Ovary (tissue), 10 donors: ENCODE measurements at places on chromosomes 1 and 21. TPM values are rescaled to one million over a fixed set of nuclear protein-coding genes. Genes with fewer than 3 reads are reported as not detected.

RIPK4 gene
- total RNA-seq: 12.4 TPM

C8A gene
- total RNA-seq: not detected

FBLIM1 gene
- 153 TPM for total RNA-seq

RGS4 gene
- 6.6 TPM for total RNA-seq

TFF2 gene
- total RNA-seq: not detected

UTS2 gene
- not detected for total RNA-seq

OR14K1 gene
- total RNA-seq: not detected
